NCI-H1105 treated with DMSO at 0.1 percent for 48 hours (cell line): ENCODE measurements at places on chromosomes 3 and 15.

GRCh38 chr3:160023476-160023875 lies 34.8 kb downstream of the IL12A start:
- DNase-seq: no peak

DNA sequence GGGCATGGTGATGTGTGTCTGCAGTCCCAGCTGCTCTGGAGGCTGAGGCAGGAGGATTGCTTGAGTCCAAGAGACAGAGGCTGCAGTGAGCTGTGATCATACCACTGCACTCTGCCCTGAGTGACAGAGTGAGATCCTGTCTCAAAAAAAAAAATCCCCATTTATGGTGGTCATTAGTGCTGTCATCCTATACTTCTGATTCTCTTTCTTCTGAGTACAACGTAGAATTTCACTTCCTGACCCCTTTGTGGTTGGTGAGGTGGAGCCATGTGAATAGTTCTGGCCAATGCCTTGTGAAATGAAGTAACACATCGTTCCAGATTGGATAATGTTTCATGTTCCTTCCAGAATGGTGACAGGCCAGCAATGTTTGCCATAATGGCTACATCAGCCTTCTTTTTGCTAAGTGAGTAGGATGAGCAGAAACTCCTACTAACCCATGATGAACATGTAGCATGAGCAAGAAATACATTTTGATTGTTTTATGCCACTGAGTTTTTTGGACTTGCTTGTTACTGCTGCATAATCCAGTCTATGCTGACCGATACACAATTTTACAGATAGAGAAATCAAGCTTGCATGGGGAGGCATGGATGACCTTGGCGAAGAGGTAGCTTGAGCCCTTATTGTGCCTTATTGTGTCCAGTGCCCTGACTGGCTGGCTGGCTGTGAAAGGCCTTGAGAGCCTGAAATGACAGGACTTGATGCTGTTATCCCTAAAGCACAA lies 30.9 kb upstream of the TLE3 start:
- no peak for DNase-seq

GRCh38 chr3:152056987-152057386 lies 183.5 kb downstream of the SUCNR1 start:
- no peak for DNase-seq

GRCh38 chr3:50205413-50206276 lies 574 bp downstream of the SLC38A3 start:
- peak; percentile 14 for DNase-seq

DNA sequence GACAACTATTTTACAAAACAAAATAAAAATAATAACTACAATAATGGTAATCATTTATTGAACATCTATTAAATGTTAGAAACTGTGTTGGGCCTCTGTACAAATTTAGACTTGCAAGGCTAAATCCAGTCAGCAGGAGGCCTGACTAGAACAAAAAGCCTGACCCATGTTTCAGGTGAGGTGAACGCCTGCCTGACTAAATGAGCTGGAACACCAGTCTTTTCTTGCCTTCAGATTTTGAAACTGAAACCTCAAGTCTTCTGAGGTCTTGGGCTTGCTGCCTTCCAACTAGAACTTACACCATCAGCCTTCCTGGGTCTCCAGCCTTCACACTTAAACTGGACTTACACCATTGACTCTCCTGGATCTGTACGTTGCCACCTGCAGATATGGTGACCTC lies 706.9 kb downstream of the TBL1XR1 start:
- DNase-seq: no peak

DNA sequence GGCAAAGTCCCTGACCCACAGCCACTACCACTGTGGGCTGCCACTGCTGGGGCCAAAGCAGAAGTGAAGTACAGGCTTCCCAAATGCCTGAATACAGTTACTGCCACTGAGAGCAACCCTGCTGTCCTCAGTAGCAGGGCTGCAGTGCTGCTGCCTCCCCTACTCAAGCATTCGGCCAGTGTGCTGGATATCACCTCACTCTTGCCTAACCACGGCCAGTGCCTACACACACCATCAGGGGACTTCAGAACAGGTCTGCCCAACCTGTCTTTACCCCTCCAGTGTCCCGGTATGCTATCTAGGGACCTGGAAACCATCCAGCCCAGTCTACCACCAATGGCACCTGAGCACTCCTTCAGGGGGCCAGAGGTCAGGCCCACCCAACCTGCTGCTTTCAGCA lies 261.5 kb upstream of the COL8A1 start:
- DNase-seq: no peak

- no peak for DNase-seq
Observed at GRCh38 chr3:186440891-186441290, 78.9 kb upstream of the DGKG start.

DNA sequence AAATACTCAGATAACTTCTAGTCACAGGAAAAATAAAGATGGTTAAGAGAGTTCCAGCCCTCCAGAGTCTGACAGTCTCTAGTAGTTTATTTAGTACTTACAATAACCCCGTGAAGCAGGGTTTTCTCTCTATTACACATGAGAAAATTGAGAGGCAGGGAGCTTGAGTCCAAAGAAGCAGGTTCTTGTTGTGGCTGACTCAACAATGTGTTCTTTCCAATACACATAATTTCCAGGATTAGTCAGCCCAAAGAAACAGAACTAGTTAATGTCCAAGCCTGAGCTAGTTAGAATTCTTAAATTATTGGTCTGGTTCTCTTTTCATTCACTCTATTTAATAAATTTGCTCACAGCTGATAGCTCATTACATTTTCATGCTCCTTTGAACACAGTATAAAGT lies 49.9 kb downstream of the ALDH1A2 start:
- no peak for DNase-seq

GRCh38 chr3:100374521-100374920 lies 26.4 kb downstream of the TOMM70 start:
- no peak for DNase-seq

DNA sequence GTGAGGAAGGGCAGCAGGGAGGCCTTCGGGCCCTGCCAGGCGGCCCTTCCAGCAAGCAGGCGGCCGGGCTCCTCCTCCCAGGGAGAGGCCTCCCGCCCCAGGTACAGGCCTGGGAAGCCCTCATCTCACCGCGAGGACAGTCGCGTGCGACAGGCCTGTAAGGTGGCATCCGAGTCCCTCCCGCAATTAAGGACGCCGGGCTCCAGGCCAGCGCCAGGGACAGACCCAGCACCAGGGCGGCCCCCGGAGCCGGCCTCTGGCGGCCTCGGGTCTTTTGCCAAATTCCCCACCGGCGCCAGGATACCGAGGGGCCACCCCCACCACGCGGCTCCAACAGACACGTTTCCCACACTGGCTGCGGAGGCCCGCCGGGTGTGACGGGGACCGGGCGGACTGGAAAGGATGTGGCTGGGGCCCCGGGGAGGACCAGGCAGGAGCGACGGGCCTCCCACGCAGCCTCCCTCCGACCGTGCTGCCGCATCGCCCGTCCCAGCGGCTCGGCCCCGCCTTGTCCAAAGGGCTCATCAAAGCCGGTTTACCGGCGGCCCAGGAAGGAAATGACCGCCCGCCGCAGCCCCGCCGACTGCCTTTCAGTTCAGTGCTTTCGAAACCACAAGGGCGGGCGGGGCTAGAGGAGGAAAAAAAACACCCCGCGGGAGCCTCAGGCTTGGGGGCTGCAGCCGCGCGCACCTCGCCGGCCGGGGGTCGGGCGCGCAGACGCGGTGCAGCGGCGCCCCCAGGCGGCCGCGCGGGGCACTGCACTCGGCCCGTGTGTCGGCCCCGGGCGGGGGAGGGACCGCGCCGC lies 11.3 kb downstream of the XXYLT1 start:
- peak; percentile 92 for DNase-seq

GRCh38 chr3:173553635-173554280 lies 156.2 kb downstream of the NLGN1 start:
- peak; percentile 76 for DNase-seq

DNA sequence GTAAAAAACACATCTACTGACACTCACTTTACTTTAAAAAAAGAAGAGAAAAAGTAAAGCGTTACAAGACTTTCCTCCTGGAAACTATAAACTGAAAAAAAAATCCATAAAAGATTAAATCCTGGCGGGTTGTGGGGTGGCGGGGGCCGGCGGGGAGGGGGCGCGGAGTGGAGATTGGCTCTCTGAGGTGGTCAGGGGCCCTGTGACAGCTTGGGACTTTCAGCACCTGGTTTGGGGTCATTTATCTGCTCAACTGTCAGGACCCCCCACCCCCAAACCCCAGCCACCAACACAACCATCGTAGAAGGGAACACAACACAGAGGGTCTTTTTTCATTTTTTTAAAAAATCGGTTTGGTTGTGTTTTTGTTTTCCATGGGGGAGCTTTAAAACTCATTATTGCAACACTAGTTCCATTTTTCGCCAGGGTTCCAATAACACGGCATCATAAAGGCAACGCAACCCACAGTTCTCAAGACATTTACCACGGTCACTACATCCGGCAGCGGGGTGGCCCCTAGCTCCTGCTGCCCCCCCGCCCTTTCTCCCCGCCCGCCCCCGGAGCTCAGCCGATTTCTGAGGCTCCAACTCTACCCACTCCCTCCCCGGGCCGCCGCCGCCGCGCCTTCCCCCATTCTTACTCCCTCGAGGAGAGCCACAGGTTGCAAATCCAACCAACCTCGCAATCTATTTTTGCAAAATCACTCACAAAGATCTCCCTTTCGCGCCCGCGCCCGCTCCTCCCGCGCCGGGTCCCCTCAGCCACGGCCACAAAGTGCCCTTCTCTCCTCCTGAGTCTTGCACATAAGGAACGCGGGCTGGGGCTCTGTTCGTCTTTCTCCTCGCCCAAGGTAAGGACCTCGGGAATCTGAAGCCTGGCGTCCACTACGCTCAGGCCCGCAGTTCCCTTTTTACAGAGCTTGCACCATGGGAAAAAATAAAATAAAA lies 1.8 kb downstream of the BCL6 start:
- DNase-seq: peak; percentile 62

- peak; percentile 30 for DNase-seq
Observed at GRCh38 chr3:48088056-48088748, 72.0 kb upstream of the MAP4 start.

DNA sequence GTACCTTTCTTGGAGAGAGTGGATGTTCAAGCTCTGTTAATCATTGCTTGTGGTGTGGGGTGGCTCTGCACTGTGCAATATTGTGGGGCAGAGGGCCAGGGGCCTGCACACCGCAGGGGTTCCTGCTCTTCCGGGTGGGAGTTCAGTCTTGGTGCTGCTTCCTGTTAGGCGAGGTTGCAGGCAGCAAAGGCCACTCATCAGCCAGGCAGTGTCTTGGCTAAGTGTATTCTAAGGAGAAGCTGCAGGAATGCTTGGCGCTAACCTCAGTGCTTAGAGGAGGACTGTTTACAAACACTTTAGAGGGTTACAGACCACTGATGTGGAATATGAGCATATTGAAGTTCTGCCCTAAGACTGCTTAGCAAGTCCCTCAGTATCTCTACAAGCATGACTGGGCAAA lies 81.7 kb downstream of the CEP63 start:
- DNase-seq: no peak

- no peak for DNase-seq
Observed at GRCh38 chr3:162643245-162643644, 1146.6 kb downstream of the OTOL1 start.

DNA sequence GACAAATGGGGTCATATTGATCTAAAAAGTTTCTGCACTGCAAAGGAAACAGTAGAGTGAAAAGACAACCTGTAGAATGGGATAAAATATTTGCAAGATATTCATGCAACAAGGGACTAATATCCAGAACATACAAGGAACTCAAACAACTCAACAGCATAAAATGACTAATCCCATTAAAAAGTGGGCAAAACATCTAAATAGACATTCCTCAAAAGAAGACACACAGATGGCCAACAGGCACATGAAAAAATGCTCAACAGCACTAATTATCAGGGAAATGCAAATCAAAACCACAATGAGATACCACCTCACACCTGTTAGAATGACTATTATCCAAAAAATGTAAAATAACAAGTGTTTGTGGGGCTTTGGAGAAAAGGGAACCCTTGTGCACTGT lies 8.8 kb downstream of the SLC12A8 start:
- no peak for DNase-seq

DNA sequence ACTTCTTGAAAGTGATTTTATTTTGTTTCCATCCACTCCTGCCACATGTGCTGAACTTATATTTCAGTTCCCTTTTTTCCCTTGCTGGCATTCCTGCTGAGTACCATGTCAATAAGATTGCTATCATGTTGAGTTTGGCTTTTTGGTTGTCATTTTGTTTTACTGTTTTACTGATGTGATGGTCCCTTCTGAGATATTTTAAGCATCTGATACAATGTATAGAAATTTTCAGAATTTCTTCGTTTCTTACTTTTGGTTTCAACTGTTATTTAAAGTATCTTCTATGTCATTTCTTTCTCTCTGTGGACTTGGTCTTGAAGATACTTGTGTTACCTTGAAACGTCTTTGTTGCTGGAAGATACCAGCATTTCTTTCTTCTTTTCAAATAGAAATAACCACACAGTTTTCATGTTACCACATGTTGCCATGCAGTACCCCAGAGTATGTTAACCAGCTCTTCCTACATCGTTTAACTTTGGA lies 14.1 kb downstream of the SIDT1 start:
- DNase-seq: no peak

DNA sequence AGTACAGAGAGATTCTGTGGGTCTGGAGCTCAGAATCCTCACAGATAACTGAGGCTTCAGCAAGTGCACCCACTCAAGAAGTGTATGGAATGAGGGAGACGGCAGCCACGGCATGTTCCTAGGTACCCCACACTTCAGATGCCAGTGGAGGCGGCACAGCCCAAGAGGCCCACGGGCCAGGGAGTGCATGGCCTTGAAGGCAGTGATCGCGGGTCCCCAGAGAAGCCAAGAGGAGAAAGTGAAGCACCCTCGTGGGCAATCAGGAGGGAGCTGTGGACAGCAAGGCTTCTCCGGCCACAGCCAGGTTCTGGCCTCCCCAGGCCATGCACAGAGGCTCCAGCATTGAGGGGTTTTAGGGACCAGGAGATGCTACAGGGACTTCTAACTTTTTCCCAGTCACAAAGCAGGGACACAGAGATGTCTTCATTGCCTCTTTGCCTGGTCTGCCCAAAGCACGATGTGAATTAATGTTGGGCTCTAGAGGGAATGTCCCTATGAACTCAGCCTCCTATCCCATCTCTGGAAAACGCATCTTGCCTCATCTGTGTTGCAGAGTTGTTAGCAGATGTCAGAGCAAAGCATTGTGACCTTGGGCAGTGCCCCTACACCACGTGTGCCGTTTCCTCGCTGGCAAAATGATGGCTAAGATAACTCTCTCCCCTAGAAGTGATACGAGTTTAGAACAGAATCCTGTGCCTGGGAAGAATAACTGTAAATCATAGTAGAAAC lies 2.6 kb upstream of the MAP6D1 start:
- no peak for DNase-seq

- no peak for DNase-seq
Observed at GRCh38 chr3:81967393-81967792, 205.9 kb upstream of the GBE1 start.

GRCh38 chr15:85312486-85312885 lies 67.9 kb upstream of the AKAP13 start:
- no peak for DNase-seq

GRCh38 chr3:154588831-154589230 lies 158.8 kb upstream of the GPR149 start:
- no peak for DNase-seq

DNA sequence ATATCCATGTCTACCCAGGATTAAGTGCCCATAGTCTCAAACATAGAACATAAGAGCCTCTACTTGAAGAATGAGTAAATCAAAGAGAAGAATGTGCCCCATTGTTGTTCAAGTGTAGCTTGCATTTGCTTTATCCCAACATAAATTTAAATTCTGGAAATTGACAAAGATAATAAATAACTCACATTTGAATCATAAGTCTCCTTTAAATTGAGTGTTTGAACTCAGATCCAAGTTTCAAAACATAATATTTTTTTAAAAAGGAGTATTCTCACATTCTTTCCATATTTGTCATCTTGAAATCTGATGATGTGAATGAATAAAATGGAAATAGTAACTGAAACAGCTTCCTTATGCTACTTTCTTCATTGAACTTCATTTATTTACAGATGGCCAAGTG lies 135.2 kb downstream of the MECOM start:
- no peak for DNase-seq
